ENCODE measurements at places on chromosomes 5 and 9. TPM values are rescaled to one million over a fixed set of nuclear protein-coding genes. Genes with fewer than 3 reads are reported as not detected.

The C9orf50 gene
- not detected for total RNA-seq

DNA sequence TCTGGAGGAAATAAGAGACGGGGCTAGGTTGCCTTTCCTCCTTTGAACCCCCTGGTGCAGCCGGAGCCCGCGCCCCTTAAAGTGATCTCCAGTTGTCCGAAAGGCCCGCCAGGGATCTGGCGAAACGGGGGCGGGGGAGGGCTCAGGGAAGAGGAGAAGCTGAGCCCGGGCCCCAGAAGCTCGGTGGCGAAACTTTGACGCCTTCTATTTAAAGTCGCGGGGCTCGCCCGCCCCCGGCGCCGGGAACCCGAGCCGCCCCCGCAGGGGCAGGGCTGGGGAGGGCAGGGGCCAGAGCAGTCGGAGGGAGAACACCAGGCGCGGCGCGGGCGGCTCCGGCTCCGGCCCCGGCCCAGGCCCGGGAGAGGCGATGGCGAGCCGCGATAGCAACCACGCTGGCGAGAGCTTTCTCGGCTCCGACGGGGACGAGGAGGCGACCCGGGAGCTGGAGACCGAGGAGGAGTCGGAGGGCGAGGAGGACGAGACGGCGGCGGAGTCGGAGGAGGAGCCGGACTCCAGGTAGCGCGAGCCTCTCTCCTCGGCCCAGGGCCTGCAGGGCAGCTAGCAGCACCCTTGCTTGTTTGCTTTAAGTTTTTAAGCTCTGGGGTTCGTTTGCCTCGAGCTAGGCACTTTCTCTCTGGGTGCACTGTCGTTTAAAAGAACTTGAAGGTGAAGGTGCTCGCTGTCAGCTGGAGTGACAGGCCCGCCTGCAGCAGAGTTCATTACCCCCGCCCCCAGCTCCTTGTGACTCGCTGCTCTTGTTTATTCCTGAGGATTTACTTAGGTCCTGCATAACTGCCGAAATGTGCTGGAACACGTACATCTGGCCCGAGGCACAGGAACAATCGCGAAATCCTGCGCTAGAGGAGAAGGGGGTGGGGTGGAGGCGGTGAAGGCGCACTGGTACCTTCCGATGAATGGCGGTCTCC is at the start of gene CMYA5:
TSS of gene CMYA5 (plus strand) at position 296 of the 926 bp plus-strand sequence. CDS start at position 368, 72 bp downstream.
- DNase-seq, result no peak

DNA sequence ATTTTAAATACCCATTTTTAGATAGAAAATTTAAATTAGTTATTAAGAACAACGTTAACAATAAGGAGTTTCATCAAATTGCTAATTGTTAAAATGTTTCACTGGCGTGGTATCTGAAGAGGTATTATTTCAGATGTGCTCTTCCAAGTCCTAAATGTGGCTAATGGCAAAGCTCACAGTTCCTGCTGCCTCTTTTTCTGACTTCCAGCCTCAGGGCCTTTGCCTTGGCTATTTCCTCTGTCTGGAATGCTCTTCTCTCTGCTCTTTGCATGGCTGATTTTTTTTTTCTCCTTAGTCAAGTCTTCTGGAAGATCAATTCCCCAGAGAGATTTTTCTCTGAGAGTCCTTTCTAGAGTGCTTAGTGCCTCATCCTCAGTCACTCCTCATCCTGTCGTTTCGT is 9.6 kb upstream of the SSBP2 start:
- no peak for DNase-seq

DNA sequence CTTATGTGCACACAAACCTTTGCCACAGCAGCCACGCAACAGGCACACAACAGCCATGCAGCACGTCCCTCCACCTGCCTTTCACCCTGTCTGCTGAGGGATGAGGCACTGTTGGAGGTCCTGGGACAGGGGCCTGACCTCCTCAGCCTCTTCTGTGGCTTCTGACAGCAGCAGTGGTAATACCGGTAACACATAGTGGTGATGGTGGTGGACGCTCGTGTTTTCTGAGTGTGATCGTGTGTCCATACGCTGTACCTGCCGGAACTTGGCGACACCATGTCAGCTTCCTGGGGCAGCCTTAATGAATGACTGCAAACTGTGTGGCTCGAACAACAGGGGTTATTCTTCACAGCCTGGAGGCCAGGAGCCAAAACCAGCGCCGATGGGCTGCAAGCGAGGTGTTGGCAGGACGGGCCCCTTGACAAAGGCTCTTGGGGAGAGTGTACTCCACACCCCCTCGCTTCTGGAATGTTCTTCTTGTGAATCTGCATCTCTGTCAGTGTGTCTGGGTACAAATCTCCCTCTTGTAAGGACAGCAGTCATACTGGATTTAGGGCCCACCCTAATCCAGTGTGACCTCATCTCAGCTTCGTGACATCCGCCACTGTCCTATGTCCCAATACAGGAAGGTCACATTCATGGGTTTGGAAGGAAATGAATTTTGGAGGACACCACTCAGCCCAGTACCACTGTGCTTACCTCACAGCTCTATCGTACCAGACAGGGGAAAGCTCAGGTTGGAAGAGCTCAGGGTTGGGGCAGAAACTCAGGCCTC is 55.3 kb upstream of the EXOC3 start:
- DNase-seq, result no peak

GRCh38 chr5:6395102-6395445 is 16.7 kb upstream of the MED10 start:
- DNase-seq, result no peak

DNA sequence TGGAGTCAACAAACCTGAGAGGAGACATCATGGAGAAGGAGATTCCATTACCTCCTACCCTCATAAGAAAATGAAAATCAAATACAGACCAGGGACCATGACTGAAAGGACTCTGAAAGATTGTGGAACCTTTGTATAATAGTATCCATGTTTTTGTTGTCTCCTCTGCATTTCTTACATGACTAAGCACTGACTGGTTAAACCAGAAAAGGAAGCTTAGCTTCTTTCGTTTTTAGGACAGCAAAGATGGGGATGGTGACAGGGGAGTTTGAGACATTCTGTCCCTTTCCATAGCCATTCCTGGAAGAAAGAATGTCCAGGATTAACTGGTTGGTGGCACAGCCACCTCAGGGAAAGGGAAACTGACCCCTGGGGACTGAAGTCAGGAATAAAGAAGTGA is 22.2 kb downstream of the ITGA1 start:
- no peak for DNase-seq

The CDH9 gene
- total RNA-seq, result not detected

GRCh38 chr9:36864491-36865410 is 169.3 kb downstream of the PAX5 start:
- no peak for DNase-seq

- no peak for DNase-seq
These were observed 69.0 kb upstream of the HRH2 start for GRCh38 chr5:175588709-175589429.

- DNase-seq, result no peak
These were observed 246.0 kb upstream of the NUDT12 start for GRCh38 chr5:103808464-103809106.

The TMEM203 gene
- 19.4 TPM for total RNA-seq

DNA sequence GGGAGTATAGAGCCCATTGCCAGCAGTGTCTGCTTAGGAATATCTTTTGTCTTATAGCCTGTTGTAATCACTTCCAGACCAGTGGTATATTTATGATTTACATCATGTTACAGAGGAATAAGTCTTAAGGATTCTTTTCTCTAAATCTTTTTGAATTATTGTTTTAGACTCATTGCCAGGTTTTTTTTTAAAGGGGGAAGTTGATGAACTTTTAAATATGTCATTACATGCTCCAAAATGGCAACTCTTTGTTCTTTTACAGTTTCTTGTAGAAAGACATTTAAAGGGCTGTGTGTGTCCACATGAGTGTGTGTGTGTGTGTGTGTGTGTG is 59.4 kb upstream of the NFIB start:
- no peak for DNase-seq

The GFPT2 gene
- total RNA-seq, result 5.5 TPM
